Stimulated activated CD8-positive, alpha-beta memory T cell treated with anti-CD3 and anti-CD28 coated beads, Interleukin-15, amount 100 ng/mL, for 4 hours (primary cell): ENCODE measurements at places on chromosomes 7 and 10.

DNA sequence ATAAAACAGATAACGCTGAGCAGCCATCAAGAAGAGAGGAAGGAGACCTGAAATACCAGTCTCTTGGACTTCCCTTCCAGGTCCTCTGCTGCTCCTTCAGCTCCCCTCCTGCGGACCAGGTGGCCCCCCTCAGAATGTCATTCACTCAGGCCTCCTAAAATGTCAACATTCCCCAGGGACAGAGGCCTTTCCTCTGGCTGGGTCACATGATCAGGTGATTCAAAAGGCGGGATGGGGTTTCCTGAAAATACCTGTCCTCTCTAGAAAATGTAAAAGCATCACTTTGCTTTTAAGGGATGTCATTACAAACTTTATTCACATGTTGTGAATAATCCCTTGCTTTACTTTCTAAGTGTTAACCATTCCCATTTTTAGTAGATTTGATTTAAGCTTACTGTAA is 311.1 kb downstream of the INHBA start:
- no peak for DNase-seq

DNA sequence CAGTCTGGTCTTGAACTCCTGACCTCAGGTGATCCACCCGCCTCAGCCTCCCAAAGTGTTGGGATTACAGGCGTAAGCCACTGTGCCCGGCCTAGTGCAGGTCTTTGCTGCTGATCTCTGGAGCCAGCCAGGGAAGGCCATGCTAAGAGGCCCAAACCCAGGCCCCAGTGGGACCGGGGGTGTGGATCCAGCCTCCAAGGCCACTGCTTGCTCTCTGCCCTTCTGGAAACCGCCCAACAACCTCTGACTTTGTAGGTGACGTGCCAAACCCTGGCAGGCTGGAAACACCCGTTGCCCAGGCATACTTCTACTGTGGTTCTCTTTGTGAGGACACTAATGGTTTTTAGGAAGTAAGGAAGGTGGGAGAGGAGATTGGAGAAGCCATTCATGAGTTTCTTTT is 83.5 kb upstream of the GNA12 start:
- no peak for DNase-seq

DNA sequence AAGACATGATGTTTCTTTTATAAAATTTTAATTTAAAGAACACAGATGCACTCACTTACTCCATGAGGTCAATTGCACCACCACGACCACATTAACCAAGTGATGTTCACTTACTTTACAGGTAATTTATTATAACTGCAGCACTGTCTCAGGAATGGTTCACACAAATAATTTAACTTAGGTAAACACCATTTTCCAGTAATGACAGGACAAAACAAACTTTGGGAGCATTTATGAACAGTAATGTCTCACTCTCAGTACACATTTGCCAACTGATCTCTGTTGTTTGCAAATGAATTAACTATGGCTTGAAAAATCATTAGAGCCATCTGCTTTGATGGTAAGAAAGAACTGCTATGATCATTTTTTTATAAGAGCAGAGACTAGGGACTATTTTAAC is 150.4 kb downstream of the ETV1 start:
- no peak for DNase-seq

GRCh38 chr7:2947058-2947780 is 96.4 kb downstream of the CARD11 start:
- DNase-seq = no peak

DNA sequence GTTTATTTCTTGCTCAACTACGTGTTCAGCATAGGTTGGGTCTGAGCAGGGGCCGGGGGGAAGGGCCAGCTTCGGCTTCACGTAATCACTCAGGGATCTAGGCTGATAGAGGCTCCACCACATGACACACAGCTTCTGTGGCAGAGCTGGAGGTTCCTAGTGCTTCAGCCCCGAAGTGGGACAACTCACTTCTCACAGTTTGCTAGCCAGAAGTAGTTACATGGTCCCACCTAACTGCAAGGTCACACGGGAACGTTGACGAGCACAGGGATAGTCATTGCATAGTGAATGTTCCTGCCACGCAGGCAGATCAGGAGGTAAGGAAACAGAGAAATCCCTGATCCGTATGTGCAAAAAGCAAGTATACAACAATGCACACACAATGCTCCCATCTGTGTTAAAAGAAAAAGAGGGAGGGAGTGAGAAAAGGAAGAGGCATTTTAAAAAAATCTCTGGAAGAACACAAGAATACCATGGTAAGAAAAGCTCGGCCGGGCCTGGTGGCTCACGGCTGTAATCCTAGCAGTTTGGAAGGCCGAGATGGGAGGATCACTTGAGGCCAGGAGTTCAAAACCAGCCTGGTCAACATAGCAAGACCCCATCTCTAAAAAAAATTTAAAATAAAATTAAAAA is 16.9 kb downstream of the SMURF1 start:
- no peak for DNase-seq
